ENCODE measurements at places on chromosomes 2 and 18.
A peak's percentile ranks its signal among the peaks of the same experiment; 100 is the strongest.

DNA sequence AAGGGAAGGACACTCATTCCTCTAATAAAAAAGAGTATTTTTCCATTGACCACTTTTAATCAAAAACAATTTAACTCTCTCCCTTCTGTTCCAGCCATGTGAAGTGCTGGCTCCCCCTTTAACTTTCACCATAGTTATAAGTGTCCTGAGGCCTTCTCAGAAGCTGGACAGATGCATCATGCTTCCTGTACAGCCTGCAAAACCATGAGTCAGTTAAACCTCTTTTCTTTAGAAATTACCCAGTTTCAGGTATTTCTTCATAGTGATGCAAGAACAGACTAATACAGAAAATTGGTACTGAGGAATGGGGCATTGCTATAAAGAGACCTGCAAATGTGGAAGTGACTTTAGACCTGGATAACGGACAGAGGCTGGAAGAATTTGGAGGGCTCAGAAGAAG lies 643.6 kb upstream of the DDX18 start:
- DNase-seq = peak; percentile 71

GRCh38 chr18:38406607-38407006 lies 841.0 kb upstream of the CELF4 start:
- no peak for DNase-seq

DNA sequence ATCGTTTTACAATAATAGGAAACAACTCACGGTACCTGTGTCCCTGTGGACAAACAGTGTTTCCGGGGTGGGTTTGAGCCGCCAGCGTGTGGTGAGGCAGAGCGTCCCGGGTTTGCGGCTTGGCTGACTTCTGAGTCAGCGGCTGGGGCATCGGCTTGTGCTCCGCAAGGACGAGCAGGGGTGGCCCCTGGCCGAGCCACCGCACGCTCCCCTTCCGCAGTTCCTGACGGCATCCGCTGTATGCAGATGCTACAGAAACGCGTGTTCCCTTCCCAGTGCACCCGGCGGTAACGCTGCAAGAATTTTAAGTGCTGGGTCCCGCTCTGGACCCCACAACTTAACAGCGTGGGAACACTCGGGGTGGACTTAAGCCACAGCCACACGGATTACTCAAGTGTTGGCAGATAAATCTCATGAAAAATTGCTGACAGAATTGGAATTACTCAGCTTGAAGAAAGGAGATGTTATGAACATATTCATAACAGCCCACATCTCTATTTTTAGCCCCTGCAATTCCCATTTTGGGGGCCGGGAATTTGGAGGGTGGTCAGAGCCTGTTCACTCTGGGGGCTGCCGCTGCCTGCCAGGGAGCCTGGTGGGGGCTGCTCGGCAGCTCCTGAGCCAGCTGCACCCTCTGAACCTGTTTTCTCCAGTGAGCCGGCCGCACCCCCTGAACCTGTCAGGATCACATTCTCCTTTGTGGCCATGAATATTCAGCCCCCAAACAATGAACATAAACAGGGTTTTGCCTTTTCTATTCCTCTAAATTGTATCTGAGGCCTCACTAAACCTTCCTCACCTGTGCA lies 12.6 kb upstream of the KCNG2 start:
- DNase-seq = no peak

DNA sequence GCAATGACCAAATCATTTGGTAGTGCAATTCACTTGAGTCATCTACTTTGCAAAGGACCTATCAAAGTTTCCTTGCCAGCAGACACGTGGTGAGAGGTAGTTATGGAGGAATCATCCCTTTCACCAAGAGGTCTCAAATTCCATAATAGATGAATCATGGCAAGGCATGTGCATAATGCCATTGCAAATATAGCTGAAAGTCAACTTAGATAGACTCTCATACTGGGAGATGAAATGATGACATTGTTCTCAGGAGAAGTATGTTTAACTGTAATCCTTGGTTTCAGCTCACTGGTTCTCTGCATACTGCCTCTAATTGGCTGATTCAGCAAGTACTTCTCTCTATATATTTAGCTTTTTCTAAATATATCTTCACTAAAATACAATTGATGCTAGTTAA lies 57.2 kb downstream of the CALCRL start:
- DNase-seq = no peak

DNA sequence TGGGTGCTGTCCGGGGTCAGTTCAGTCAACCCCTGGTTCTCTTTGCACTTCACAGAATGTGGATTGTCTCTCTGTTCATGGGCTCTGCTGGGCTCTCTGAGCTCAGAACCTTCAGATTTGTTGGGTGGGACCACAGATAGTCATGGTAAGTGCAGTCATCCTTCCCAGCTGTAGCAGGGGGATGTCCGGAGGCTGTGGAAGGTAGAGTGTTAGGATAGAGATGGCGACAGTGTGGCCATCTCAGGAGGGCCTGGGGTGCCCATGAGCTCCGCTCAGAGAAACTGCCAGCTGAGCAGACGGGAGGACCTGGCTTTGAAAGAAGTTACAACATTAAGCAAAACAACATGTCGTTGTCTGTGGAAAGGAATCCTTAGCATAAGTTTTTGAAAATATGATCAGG lies 149.8 kb downstream of the FAM210A start:
- DNase-seq = no peak

GRCh38 chr2:129318581-129319421 lies 660.7 kb upstream of the RAB6C start:
- no peak for DNase-seq
